ENCODE measurements at places on chromosomes 11 and 22. TPM values are rescaled to one million over a fixed set of nuclear protein-coding genes. Genes with fewer than 3 reads are reported as not detected.

Gene LRRC75B
- 24.6 TPM for total RNA-seq

Gene MYOD1
- total RNA-seq = not detected

GRCh38 chr11:66084821-66085475 is 14.9 kb downstream of the PACS1 start:
- no peak for DNase-seq

- no peak for DNase-seq
These were observed 28.1 kb downstream of the ALKBH3 start for GRCh38 chr11:43908683-43909082.

GRCh38 chr22:27756212-27756660 is 45.3 kb downstream of the MN1 start:
- DNase-seq = no peak

DNA sequence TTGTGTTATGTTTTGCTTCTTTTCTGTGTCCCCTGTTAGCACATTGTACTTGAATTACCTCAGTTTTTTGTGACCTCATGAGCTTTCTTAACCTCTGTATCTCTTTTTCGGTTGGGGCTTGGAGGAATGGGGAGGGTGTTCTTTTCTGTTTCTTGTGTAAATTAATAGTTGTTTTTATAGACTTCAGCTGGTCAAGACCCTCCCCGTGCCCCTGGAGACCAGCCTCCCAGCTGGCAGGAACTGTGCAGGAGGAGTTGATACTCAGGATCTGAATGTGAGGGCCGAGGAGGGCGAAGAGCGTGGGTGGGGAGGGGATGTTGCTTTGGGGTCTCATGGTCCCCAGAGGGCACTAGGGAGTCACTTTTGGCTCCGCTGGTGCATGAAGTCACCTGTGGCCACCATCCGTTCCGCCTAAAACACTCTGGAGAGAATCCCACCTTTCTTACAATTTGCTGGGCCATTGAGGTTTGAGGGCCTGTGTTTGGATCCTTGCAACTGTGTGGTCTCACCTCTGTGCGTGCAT is 44.3 kb upstream of the NNMT start:
- no peak for DNase-seq

All from progenitor cell of endocrine pancreas (in vitro differentiated cells).